Heart right ventricle (tissue), 16 donors: ENCODE measurements at places on chromosomes 12 and 14.

DNA sequence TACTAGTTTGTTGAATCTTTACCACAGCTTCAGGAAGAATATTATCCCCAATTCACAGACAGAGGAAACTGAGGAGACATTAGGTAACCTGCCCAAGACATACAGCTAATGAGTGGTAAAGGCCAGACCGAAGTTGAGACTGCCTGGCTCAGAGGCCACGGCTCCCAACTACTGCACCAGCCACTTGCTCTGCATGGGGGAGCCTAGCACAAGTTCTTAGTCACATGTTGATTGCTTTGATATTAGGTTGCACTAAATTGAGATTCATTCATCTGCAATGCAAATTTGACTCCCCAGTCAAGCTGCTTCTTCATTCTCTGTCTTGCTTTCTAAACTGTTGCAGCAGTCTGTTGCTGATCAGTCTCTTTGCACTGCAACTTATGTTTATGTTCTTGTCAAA, 25.9 kb upstream of the POLR3B start:
- no peak for DNase-seq

- no peak for DNase-seq
These were observed 496.4 kb downstream of the PCNX1 start for GRCh38 chr14:71403656-71404055.

DNA sequence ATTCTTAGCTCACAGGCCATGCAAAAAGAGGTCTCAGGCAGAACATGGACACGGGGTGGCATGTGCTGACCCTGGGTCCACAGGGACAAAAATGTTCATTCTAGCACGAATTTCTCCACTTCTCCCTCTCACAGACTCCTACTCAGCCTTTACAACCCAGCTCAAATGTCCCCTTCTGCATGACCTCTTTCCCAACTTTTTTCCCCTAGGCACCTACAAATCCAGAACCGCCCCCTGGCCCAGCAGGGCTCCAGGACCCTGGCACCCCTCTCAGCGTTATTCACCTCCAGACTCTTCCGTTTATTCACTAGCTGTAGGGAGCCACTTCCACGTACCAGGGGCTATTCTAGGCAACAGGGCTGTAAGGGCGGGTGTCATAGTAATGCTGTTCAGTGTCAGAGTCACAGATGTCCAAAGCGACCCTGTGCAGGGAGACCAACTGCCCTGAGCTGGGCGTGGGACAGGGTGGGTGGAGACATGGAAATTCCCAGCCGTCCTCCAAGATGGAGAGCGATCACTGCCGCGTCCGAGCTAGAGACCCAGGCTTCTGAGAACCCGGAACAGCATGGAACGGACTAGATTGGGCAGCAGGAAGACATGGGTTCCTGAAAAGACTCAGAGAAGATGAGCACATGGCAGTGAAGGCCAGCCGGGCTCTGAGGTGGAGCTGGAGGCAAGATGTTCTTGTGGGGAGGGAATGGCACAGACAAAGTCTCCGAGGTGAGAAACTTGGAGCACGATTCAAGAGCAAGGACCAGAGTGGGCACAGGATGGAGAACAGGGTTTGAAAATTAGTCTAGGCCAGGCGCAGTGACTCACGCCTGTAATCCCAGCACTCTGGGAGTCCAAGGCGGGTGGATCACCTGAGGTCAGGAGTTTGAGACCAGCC, 274.9 kb upstream of the RTL1 start:
- no peak for DNase-seq

DNA sequence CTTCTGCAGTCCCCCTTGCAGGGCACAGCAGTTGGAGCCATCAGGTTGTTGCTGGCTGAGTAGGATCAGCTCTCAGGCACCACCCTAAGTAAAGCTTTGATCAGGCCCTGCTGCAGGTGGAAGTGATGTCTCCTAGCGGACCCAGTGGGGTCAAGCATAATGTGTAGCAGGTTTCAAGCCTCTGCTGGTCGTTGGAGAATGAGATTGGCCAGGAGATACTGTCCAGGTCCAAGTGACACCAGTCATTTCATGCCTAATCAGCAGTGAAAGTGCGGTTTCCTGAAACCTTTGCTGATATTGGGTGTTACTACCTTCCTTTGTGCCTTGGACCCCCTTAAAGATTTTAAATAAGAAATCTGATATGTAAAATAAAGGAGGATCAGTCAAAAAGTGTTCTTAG, 72.6 kb downstream of the SUSD6 start:
- no peak for DNase-seq

GRCh38 chr14:61064856-61065255, 83.8 kb downstream of the SLC38A6 start:
- DNase-seq, result no peak

DNA sequence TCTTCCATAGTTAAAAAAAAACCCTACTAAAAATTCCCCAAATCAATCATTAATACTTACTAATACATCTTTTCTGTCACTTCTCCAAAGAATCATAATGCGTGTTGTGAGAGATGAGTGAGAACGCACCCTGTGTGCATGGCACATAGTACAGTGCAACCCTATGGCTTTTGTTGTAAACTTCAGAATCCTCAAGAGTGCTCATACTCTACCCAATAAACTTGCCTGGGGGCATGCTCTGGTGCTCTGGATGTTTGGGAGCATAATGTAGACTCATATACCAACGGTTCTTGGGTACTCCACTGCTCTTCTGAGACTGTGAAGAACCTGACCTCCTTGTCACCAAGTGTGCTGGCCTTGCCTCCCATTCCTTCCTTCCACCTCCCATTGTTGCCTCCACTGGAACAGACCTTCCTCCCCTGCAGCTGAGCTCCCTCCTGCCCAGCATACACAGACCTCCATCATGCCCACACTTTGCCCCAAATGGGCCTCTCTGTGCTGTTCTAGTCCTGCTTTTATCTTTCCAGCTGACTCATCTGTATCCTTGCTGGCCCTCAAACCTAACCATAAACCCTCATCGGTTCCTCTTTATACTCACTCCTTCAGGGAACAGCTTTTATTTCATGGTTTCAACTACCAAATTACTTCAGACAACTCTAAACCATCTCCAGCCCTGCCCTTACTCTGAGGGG, 8.9 kb downstream of the DCP1B start:
- no peak for DNase-seq

GRCh38 chr14:54639611-54640010, 72.7 kb downstream of the SAMD4A start:
- DNase-seq, result no peak

GRCh38 chr14:64549791-64550620, at the start of gene PPP1R36:
Gene PPP1R36 (plus strand): TSS chr14:64549961. CDS start chr14:64549998, 37 bp downstream.
- peak; percentile 61 for DNase-seq
